ENCODE measurements at places on chromosomes 3 and 15.

- H3K36me3 ChIP-seq = peaks cover 14% of the 10 kb centered on the region
- peaks cover 3% of the 10 kb centered on the region for H3K27me3 ChIP-seq
- H3K4me1 ChIP-seq = peaks cover 92% of the 10 kb centered on the region
Observed at GRCh38 chr3:195253923-195254432, 17.0 kb downstream of the XXYLT1 start.

GRCh38 chr3:187236962-187237361 is 39.7 kb downstream of the RTP1 start:
- peaks cover 7% of the 10 kb centered on the region for H3K36me3 ChIP-seq
- no peak for DNase-seq
- no peaks in the 10 kb centered on the region for H3K4me1 ChIP-seq
- peaks cover 4% of the 10 kb centered on the region for H3K27me3 ChIP-seq
- no peak overlapping the region for H3K4me3 ChIP-seq

- no peak overlapping the region for H3K4me3 ChIP-seq
- H3K27ac ChIP-seq = no peak overlapping the region
- no peak for DNase-seq
- no peaks in the 10 kb centered on the region for H3K36me3 ChIP-seq
- H3K4me1 ChIP-seq = peaks cover 23% of the 10 kb centered on the region
Observed at GRCh38 chr15:38652998-38653397, 88.4 kb upstream of the RASGRP1 start.

DNA sequence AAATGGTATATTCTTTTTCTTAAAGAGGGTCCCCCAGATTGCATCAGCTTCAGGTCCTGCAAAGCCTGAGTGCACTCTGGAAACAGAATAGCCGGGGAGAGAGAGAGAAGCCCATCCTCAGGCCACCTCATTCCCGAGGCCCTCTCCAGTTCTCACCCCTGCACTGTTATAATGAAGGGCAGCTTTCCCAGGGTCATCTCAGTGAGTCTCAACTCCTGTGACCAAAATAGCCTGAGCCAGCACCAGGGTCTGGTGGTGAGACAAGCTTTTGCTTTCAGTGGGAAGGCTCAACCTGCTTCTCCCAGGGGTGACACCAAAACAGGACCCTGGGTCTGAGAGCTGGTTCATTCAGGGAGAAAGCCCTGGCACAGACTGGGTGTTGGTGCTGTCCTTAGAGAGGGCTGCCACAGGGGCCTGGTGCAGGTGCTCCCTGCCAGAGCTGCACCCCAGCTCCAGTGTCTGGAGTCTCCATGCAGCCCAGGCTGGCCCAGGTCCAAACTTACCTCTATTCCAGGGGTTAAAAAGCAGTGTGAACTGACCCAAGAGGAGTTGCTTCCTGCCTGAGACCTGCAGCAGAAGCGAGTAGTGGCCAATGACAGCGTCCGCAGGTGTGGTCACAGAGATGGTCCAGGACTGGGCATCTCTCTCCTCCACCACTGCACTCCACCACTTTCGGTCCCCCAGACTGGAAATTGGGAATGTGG is 6.1 kb downstream of the EPB42 start:
- no peak overlapping the region for H3K27ac ChIP-seq
- H3K4me3 ChIP-seq = no peak overlapping the region
- H3K36me3 ChIP-seq = no peaks in the 10 kb centered on the region
- peaks cover 13% of the 10 kb centered on the region for H3K4me1 ChIP-seq
- DNase-seq = no peak

- H3K36me3 ChIP-seq = peaks cover 20% of the 10 kb centered on the region
- no peak within 1 kb of the TSS for H3K27ac ChIP-seq
- no peaks in the 10 kb centered on the region for H3K27me3 ChIP-seq
- no peak within 1 kb of the TSS for H3K4me3 ChIP-seq
Observed at GRCh38 chr3:151203051-151203420, at the start of gene GPR171. GPR171 (minus strand) TSS chr3:151203216; CDS start chr3:151199386, 3,830 bp downstream.

- no peak overlapping the region for H3K27ac ChIP-seq
- H3K36me3 ChIP-seq = no peaks in the 10 kb centered on the region
- H3K4me1 ChIP-seq = no peaks in the 10 kb centered on the region
- H3K27me3 ChIP-seq = no peaks in the 10 kb centered on the region
Observed at GRCh38 chr3:167816953-167817352, 81.4 kb downstream of the SERPINI1 start.

DNA sequence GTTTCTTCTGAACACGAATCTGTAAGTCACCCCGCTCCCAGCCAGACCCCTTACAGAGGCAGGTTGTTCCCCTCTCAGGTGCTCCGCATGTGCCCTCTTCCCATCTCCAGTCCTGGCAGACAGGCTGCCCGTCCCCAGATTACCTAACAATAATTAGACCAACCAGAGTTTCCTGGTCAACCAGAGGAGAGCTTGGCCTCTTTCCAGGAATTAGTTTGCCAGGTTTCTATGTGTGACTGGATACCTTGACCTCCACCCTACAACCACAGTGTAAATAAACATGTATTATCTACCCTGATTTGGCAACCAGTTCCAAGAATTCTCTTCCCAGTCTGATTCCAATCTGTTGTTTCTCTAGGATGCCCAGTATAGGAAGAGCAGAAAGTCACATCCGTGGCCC is 178.0 kb upstream of the UMPS start:
- no peaks in the 10 kb centered on the region for H3K4me1 ChIP-seq
- no peak overlapping the region for H3K27ac ChIP-seq
- no peak overlapping the region for H3K4me3 ChIP-seq
- DNase-seq = no peak

DNA sequence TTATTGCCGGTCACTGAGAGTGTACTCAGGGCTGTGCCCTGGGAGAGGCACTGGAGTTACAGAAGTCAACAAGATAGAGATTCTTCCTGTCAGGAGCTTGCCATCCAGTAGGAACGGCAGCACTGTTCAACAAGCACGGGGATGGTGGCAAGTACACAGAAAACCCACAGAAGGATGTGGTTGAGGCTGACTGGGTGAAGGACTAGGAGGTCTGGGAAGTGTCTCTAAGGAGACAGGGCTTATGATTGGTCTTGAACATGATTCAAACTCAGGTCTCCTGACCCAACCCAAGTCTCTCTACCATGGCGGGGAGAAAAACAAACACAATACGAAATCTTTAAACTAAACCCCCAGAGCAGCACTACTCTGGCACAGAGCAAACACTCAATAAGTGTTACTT is 37.6 kb downstream of the ERICH6 start:
- peaks cover 10% of the 10 kb centered on the region for H3K27me3 ChIP-seq
- DNase-seq = no peak
- H3K27ac ChIP-seq = no peak overlapping the region
- H3K4me1 ChIP-seq = no peaks in the 10 kb centered on the region
- H3K36me3 ChIP-seq = no peaks in the 10 kb centered on the region

DNA sequence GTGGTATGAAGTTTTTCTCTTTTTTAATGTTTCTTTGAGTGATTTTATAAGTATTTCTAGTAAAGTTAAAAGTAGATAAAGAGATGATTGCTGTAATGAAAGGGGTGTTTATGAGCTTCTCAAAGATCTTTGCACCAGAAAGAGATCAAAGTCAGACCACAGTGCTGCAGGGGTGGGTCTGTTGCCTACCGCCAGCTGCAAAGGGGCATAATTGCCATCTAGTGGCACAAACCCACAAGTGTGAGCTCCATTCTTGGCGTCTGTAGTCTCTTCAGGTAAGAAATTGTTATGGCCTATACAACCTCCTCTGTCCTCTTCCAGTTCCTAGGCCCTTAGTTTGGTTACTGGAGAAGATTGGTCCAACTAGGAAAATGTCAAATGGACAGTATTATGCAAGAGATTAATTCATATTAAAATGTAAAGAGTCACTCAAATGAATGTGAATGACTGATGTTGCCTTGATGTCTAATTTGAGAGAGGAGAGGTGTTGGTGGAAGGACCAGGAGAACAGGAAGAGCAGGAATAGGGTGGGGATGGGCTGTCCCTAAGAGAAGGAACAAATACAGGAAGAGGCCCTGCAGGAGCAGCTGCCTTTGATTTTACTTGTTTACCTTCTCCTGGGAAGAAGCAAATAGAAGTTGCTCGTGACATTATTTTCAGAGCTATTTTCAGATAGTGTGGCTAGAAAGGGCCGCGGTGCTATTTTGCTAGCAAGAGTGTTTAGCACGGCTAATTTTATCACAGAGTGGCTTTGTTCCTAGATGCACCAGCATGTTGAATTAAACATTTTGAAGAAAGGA is 53.0 kb upstream of the GSK3B start:
- H3K27ac ChIP-seq = no peak overlapping the region
- H3K4me3 ChIP-seq = no peak overlapping the region
- H3K4me1 ChIP-seq = peaks cover 14% of the 10 kb centered on the region
- DNase-seq = no peak
- no peaks in the 10 kb centered on the region for H3K36me3 ChIP-seq
- H3K27me3 ChIP-seq = no peaks in the 10 kb centered on the region

DNA sequence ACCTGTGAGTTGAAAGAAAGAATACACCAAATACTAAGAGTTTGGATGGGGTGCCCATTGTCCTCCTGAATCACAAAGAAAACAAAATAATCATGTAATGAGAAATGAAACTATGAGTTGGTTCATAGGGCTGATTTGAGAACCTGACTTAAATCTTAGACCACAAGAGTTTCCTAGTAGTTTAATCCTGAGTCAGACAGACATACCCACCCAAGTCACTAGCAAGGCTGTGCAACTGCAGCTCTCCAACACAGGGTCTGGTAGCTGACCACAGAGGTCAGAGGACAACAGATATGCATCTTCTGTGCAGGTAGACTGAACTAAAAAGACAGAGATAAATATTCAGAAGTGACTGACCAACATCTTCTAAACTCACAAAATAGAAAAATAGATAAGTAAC is 296.3 kb upstream of the TMCO5A start:
- peaks cover 10% of the 10 kb centered on the region for H3K27me3 ChIP-seq
- no peak overlapping the region for H3K27ac ChIP-seq
- DNase-seq = no peak
- H3K4me3 ChIP-seq = no peak overlapping the region
- no peaks in the 10 kb centered on the region for H3K36me3 ChIP-seq
- no peaks in the 10 kb centered on the region for H3K4me1 ChIP-seq

DNA sequence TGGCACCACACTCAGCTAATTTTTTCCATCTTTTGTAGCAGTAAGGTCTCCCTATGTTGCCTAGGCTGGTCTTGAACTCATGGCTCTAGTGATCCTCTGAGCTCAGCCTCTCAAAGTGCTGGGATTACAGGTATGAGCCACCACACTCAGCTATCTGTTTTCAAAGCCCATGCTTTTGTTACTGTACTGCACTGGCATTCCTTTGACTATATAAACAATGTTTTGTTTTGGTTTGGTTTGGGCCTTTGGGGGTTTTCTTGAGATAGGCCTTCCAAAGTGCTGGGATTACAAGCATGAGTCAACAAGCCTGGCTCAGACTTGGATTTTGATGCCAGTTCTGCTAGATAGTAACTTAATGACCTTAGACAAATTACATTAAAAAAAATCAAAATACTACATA is 89.7 kb upstream of the GK5 start:
- no peak overlapping the region for H3K27ac ChIP-seq
- no peak overlapping the region for H3K4me3 ChIP-seq
- H3K36me3 ChIP-seq = peaks cover 53% of the 10 kb centered on the region

GRCh38 chr3:16182183-16182582 is 7.7 kb downstream of the GALNT15 start:
- H3K27me3 ChIP-seq = no peaks in the 10 kb centered on the region
- peaks cover 26% of the 10 kb centered on the region for H3K4me1 ChIP-seq
- DNase-seq = no peak
- no peak overlapping the region for H3K4me3 ChIP-seq

DNA sequence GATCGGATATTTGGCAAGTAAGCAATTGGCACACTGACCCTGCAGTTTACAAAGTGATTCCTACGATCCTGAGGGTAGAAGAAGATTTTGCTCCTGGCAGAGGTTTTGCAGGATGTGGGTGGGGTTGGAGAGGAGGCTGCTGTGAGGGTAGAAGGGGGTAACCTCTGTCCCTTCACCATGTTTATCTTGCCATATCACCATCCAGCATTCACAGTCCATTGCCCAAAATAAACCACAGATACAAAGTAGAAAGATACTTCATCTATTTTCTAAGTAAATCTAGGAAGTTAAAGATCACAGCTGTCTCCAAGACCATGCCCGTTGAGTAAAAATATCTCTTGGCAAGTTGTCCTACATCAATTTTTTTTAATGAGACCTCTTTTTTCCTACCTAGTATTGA is 51.6 kb downstream of the LIPC start:
- no peak overlapping the region for H3K27ac ChIP-seq
- H3K4me3 ChIP-seq = no peak overlapping the region
- H3K4me1 ChIP-seq = peaks cover 28% of the 10 kb centered on the region
- peaks cover 6% of the 10 kb centered on the region for H3K27me3 ChIP-seq
- no peaks in the 10 kb centered on the region for H3K36me3 ChIP-seq

All from nephron progenitor cell (in vitro differentiated cells).